CD4-positive, alpha-beta T cell treated with Interleukin-17A for 1 hour (primary cell): ENCODE measurements at places on chromosomes 7 and 10.

GRCh38 chr10:82742478-82742877 is 867.5 kb downstream of the NRG3 start:
- no peak for DNase-seq

- DNase-seq = no peak
Measured at GRCh38 chr10:3413937-3414666, 241.5 kb upstream of the PITRM1 start.

DNA sequence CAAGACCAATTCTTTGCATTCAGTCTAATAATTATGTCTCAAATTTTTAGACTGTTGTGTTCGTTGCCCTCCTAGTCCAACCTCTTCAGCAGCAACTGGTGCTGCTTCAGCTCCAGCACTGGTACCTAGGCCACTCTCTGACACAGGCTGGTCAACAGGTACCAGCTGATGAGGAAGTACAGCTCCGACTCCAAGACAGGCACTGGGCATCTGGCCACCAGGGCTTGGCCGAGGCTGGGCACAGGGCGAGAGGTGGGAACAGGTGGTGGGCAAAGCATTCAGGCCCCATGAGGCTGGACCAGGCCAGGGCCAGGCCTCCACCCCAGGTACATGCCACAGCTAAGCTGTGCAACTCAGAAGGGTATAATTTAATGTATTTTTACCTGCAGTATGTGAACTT is 151.5 kb upstream of the AGR3 start:
- no peak for DNase-seq

DNA sequence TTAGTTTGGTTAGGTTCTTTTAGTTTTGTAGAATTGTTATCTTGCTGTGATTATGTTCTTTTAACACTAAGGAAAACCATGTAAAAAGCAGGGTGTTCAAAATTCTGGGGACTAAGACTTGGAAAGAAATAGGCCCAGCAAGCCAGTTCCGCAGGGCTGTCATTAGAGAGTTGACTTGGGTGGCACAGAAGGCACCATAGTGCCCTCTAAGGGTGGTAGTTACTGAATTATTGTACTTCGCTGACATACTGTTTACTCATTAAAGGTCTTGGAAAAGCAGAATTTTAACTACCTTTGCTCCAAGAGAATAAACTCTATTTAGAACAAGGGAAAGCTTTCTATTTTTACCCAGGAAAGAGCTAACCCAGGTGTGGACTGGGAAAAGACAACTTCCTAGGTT is 86.5 kb downstream of the OTUD1 start:
- DNase-seq = peak; percentile 25

GRCh38 chr7:84389242-84389641 is 194.7 kb upstream of the SEMA3A start:
- no peak for DNase-seq

- no peak for DNase-seq
Measured at GRCh38 chr10:96270571-96270970, 798 bp downstream of the BLNK start.
